ENCODE measurements at places on chromosomes 12 and 14.

GRCh38 chr14:51023964-51024363 lies 70.9 kb downstream of the TRIM9 start:
- no peak for DNase-seq

DNA sequence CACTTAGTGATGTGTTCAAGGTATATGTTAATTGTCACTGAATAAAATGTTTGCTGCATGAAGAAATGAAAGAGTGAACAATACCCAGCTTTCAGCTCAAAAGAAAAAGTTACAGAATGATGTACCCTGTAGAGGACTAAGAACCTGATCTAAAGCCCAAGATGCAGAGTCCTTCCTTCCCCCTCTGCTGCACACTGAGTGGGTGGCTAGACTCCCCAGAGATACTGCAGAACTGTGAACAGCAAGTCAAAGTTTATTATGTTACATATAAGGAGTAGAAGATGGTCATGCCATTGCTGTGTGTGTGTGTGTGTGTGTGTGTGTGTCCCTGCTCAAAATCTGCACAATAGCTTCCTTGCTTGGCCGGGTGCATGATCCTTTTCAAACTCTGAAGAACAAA lies 83.9 kb downstream of the RPAP3 start:
- no peak for DNase-seq

DNA sequence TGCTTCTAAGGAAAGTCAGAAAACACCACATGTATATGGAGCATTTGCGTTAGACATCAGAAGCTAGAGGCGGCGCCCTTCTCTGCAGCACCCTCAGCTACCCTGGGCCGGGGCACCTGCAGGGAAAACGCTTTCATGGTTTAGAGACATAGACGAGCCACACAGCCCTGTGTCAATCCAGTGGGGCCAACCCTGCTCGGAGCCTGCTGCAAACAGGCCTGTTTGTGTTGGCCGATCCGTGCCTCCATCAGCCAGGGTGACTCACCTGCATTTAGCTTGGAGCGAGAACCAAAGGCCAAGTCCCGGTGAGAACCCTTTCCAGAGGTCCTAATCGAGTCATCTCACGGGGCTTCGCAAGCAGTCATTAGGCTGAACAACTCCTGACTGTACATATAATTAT lies 19.5 kb upstream of the FZD10 start:
- DNase-seq: no peak

GRCh38 chr12:57110104-57111030 lies 795 bp downstream of the STAT6 start:
- DNase-seq: peak; percentile 95

DNA sequence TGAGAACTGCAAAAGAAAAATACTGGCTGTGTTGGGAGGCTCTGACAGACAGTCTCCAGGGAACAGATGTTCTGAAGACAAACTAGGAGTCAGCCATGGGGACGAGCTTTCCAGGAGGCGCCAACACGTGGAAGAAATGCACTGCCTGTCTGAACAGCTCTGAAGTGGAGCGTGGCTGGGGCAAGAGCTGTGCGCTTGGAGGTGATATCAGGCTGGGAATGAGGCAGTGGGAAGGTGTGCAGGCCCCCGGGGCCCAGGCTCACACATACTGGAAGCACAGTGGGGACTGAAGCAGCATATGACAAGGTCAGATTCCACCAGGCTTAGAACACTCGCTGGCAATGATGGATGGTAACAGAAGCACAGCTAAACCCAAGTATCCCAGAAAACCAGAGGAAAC lies 17.5 kb downstream of the APPL2 start:
- DNase-seq: no peak

- DNase-seq: peak; percentile 16
These were observed 1322.3 kb upstream of the TMEM132C start for GRCh38 chr12:126944684-126945083.

- no peak for DNase-seq
These were observed 51.0 kb downstream of the PAH start for GRCh38 chr12:102865821-102866615.

GRCh38 chr12:2561367-2561766 lies 233.4 kb upstream of the FKBP4 start:
- DNase-seq: no peak

DNA sequence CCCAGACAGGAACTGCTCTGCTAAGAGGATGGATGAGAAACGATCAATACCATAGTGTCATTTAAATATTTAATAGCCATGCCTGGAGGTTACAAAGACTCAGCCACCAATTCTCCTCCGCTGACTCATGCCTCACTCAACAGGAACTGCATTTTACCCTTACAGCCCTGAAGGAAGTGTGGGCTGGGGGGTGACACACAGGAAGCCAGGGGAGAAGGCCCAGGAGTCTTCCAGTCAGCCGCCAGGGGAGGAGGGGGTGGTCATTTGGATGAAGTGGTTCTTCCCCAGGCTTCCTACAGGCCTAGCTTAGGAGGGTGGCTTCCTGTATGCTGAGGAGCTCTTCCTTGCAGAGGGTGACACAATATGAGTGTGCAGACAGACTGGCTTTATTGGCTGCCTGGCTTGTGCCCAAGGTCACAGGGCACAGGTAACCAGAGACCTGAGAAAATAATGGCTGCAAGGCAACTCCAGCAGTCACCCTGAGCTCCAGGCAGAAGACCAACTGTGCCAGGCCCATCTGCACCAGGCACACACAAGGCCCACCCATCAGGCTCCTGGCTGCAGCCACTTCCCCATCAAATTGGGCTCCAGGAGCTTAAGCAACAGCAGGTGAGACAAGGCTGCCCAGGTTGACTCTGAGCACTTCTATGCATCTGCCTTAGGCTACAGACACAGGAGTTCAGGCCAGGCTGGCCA lies 30.6 kb upstream of the RPLP0 start:
- DNase-seq: peak; percentile 99

DNA sequence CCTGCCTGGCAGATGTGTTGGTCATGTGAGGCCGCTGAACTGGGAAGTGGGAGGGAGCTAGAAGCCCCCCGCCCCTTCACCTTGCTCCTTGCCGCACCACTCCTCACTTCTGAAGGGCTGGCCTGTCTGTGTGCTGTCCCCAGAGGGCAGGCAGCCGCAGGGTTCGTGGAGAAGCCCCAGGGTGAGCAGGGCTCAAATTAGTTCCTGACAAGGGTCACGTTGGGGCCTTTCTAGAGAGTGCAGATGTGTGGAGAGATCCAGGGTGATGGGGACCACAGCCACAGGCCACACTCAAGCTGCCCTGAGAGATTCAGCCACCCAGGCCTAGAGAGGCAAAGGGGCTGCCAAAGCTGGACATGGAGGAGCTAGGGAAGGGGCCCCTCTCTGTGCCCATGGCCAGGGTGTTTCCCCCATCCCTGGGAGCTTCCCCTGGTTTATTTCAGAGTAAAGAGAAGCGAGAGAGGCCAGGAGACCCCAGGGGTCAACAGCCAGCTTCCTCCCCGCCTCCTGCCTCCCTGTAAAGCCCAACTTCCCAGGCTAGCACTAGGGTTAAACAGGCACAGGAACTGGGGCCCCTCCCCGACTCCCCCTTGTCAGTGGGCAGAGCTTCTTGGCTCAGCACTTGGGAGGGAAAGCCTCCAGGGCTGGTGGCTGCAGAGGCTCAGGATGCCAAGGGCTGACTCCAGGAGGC lies 16.2 kb downstream of the SLC25A29 start:
- DNase-seq: no peak

GRCh38 chr12:76518699-76519098 lies 40.9 kb downstream of the OSBPL8 start:
- DNase-seq: no peak

DNA sequence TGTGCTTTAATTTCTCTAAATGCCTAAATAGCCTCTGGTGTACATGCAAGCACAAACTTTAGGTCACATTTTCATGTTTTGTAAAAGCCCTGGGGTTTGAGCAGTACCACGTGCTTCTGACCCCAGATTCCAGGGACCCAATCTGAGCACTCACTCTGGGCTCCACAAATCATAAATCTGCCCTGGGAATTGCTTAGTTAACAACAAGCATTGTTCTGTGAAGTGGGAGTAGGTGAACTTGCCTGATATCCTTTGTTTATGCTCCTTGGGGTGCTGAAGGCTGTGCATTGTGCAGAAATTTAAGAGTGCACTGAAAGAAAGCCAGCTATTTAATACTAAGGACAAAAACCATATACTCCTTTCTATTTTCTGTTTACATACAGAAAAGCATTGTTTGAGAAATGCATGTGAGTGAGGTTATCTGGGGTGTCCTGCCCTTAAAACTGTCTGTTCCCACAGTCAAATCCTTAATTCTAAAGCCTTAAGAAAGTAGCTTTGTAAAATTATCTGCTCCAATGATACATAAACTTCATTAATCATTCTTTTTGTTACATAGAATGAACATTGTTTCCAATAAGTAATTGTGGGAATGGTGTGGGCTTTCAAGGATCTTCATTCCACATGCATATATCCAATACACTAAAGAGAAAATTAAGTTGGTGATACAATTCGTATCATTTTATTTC lies 258.6 kb upstream of the NPAS3 start:
- no peak for DNase-seq

GRCh38 chr12:13241833-13242488 lies 45.4 kb downstream of the EMP1 start:
- no peak for DNase-seq

GRCh38 chr14:57659052-57659451 lies 165.4 kb upstream of the CCDC198 start:
- DNase-seq: no peak

- DNase-seq: no peak
These were observed 439.7 kb downstream of the ADAMTS20 start for GRCh38 chr12:43112101-43112920.

DNA sequence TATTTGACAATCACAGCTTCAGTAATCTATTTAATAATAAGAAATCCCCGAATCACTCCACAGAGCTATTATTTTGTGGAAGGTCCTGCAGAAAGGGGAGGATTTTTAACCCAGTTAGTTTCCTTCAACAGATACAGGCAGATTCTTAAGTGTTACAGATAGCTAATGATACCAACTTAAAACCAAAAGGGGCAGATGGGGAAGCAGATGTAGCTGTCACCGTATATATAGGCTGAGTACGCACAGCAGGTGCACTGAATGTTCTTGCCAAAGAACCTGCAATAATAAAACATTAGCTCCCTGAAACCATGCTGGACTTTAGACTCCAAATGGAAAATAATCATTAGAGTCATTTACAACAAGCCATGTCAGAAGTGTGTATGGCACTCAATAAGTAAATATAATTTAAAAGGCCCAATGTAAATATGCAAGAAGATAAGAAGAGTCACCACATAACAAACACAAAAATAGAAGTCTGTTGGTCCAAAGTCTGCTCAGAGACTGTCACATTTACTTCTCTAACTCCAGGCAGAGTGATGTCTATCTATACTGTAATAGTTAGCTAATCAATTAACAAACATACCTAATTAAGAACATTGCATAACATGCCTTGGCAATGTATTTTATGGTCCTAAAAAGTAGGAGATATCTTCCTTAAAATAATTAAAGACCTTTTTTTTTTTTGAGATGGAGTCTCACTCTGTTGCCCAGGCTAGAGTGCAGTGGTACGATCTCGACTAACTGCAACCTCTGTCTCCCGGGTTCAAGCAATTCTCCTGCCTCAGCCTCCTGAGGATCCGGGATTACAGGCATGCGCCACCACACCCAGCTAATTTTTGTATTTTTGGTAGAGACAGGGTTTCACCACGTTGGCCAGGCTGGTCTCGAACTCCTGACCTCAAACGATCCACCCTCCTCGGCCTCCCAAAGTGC lies 78.8 kb downstream of the SEC23A start:
- no peak for DNase-seq

- no peak for DNase-seq
These were observed 14.9 kb downstream of the ABCB9 start for GRCh38 chr12:122951406-122951805.

- no peak for DNase-seq
These were observed 41.0 kb upstream of the RGS6 start for GRCh38 chr14:71891185-71891584.

DNA sequence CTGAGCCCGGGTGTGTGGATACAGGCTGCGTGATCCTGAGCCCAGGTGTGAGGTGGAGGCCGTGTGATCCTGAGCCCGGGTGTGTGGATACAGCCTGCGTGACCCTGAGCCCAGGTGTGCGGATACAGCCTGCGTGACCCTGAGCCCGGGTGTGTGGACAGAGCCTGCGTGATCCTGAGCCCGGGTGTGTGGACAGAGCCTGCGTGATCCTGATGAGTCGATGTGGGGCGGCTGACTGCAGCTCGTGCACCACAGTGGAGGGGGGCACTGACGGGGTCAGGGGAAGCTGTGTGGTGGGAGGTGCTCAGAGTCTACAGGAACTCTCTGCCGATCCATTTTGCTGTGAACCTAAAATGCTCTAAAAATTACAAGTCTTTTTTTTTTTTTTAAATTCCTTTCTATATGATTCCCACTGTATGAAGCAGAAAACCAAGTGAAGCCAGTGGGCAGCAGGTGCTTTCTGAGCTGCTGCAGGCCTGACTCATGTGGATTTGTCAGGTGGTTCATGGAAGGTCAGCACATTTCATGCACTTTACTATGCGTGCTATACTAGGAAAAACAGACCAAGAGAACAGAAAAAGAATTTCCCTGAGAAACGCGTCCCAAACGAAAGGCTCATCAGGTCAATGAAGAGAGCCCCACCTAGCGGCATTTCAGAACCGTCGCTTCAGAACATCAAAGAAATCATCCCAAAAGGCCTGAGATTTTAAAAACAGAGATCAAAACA lies 19.3 kb downstream of the BRF1 start:
- peak; percentile 72 for DNase-seq

GRCh38 chr12:25276199-25276937 lies 25.6 kb upstream of the KRAS start:
- DNase-seq: no peak

- no peak for DNase-seq
These were observed 13.5 kb downstream of the KMT5A start for GRCh38 chr12:123397400-123397799.

DNA sequence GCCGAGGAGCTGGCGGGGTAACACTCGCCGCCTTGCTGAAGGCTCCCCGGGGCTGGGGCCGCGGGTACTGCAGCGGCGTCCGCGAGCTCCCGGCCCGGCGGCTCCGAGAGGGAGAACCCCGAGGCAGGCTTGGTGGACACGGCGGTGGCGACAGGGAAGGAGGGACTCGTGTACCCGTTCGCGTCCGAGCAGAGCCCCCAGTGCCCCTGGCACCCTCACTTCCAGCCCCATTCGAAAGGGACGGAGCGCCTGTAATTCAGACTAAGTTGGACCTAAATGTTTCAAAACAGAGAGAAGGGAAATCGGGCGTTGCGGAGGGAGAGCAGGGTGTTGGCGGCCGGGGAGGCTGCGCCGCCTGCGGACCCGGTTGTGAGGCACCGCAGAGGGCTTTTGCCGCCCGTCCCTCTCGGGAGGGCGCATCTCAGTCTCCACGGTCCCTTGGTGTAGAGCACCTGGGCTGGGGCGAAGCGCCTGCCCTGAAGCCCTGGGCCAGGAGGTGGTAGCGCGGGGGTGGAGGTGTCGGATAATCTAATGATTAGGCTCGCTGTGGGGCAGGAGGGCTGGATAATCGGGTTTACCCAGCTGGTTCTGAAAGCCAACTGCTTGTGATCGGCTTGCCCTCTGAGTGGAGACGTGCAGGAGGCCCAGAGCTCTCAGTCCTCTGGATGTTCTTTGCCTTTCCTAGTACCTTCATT lies 771 bp downstream of the DAAM1 start:
- DNase-seq: peak; percentile 79

DNA sequence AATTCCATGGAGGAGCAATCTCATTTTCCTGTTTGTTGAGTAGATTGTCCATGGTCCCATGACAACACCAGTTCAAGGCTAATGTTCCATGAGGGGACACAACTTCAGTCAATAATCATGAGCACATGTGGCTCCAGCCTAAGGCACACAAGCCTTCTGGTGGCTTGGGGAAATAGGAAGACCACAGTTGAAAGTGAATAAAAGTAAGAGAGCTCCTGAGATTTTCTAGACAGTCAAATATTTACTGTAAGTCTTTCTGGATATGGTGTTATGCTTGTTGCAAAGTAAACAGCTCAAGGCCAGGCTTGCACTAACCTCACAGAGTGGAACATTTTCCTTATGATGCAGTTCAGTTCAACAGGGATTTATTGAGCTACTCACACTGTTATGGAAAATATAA lies 206.9 kb upstream of the SLC38A2 start:
- DNase-seq: no peak

All from mesendoderm (in vitro differentiated cells).